ENCODE measurements at places on chromosomes 7 and 10.

DNA sequence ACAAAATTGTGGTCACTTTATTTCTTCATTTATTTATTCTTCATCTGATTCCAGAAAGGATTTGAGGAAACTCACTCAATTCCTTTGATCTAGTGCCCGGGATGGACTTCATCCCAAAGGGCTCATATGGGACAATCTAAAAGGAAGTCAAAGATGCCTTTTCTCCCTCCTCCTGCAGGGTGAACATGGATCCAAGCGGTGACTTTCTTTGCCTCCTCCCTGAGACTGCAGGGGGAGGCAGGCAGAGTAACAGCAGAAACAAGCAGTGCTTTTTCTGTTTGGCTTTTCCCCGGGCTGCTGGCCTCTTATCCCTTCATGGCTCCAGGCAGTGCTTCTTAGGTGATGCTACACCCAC lies 10.0 kb upstream of the DNMBP start:
- no peak for DNase-seq

- DNase-seq, result no peak
Measured at GRCh38 chr10:55203319-55203718, 402.3 kb upstream of the PCDH15 start.

DNA sequence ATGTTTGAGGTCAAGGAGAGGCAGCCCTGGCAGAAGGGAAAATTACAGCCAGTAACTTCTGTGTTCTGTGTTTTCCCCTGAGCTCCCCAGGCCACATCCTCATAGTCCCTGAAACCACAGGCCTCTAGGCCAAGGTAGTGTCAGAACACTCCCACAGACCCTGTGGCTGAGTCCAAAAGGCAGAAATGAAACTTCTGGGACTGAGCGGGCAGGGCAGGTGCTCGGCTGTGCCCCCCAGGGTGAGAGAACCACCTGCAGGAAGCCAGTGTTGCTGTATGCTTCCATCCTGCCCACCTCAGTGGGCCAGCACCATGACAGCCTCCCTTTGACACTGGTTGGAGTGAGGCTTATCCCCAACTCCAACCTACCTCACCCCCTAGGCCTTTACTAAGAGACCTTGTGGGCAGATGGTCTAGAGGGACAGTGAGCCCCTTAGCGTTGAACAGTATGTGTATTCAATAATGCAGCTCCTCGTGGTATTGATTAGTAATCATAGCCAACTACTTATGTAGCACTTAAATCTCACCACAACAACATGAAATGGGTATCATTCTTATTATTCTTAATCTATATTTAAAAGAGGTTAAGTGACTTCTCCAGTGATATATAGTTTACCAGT lies 30.3 kb downstream of the PIK3CG start:
- no peak for DNase-seq

DNA sequence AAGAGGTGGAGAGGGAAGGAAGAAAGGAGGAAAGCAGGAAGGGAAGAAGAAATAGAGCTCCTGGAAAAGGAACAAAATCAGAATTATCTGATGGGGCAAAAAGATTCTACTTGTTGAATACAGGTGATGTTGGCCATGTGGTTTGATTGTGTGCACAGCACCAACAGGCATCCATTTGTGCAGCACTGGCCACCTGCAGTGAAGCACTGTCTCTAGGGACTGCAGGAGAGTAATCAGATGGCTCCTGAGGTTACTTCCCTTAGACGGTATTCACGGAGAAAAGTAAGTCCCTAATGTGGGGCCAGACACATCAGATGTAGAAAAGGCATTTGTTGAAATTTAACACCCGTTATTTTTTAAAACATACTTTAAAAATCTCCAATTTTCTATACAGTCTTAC lies 135.3 kb upstream of the VIPR2 start:
- DNase-seq, result no peak

- no peak for DNase-seq
Measured at GRCh38 chr10:5512331-5512730, 12.4 kb upstream of the CALML3 start.

DNA sequence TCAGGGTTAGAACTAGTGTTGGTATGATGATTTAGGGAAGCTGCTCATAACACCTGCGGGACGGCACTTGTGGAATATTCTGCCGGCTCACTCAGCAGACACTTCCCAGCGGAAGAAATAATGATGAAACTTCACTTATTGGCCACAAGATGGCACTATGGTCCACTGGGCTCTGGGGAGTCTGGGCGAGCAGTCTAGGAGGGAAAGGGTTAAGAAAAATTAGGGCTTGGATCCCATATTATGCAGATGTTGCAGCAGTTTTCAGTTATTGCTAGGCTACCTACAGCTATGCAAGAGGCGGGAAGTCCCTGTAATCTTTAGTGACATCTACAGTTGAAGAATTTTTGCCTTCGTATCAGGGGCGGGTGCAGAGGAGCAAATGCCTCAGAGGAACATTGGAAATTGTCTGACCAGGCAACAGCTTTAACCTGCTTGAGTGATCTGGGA lies 238.7 kb upstream of the PRSS58 start:
- DNase-seq, result no peak

DNA sequence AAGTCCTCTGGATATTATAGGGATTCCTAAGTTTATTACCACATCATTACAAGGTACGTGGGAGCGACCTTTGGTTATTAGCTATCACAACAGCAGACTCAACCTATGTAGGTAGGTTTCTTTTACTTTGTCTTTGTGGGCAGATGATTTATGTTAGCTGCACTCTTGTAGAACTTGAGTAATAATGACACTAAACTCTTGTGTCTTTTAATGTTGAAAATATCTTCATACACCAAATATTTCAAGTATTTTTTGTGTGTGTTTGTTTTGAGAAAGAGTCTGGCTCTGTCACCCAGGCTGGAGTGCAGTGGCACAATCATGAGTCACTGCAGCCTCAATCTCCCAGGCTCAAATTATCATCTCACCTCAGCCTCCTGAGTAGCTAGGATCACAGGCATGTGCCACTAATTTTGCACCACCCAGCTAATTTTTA lies 19.2 kb upstream of the SUPV3L1 start:
- DNase-seq, result no peak

DNA sequence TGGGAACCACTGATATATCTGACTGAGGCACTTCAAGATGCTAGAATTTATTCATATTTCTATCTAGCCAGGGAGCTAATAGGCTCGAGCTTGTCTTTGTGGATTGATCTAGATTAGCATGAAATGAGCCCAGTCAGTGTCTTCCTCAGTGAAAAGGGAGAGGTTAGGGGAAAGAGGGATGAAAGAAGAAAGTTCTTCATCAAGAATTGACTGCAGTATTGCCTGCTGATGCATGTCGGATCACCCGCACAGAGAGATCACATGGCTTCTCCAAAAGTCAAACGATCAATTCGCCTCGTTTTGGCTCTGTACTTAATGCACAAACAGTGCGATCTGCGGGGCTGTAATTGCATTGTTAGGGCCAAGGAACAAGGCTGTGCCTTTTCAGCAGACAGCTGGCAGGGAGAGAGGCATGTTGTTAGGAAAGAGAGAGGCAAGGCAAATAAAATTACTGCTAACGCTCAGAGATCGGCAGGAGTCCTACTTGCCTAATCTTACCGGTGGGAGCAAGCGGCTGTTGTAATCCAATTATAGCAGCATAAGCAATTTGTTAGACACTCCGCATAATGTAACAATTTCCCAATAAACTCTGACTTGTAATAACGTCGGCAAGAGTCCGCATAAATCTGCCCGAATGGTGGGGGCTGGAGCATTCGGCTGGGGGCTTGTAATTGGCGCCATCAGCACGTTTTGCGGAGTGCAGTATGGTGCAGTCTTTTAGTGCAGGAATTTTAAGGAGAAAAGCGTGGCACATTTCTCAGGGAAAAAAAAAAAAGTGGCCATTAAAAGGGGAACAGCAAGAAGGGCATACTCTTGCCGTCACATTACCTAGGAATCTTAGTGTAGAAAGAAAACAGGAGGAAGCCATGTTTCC lies 102.1 kb downstream of the POLL start:
- DNase-seq, result peak; percentile 53

GRCh38 chr10:104831272-104831671 lies 190.2 kb downstream of the SORCS3 start:
- DNase-seq, result no peak

DNA sequence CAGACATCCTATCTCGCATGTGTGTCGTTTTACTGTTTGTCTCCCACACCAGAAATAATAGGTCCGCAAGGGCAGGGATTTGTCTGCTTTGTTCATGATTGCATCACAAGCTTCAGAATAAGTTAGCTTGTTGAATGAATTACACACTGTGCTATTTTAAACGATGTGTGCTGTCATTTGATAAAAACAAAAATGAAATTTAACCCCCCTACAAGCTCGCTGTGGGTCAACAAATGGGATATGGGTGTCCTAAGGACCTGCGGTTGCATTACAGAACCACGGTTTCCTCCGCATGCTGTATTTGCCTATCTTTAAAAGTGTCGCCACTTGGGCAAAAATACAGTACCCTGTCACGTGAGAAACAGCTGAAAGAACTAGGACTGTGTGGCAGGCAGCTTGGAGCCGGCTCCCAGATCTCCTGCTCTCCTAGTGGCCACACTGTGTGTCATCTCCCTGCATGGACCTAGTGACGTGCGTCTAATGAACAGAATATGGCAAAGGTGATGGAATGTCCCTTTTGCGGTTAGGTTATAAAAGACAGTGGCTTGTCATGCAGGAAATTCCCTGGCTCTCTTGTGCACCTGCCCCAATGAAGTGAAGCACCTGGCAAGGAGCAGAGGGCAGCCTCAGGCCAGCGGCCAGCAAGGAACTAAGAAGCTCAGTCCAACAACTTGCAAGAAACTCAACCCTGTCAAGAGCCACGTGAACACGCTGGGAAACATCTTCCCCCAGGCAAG lies 32.9 kb upstream of the CRYGN start:
- no peak for DNase-seq

GRCh38 chr10:75556320-75556719 lies 124.9 kb downstream of the LRMDA start:
- DNase-seq, result no peak

- DNase-seq, result no peak
Measured at GRCh38 chr7:155594163-155594732, 47.9 kb upstream of the CNPY1 start.

GRCh38 chr10:122647383-122647968 lies 52.2 kb downstream of the C10orf120 start:
- no peak for DNase-seq

GRCh38 chr10:75764974-75765788 lies 333.8 kb downstream of the LRMDA start:
- no peak for DNase-seq

- no peak for DNase-seq
Measured at GRCh38 chr10:23693925-23694324, 255.1 kb downstream of the OTUD1 start.

Data from NCI-H446 (cell line).